Kidney (tissue), 22 donors: ENCODE measurements at places on chromosomes 3 and 15. TPM values are rescaled to one million over a fixed set of nuclear protein-coding genes. Genes with fewer than 3 reads are reported as not detected.

The MUC20 gene
- polyA plus RNA-seq, result 53.3 TPM

The CHRM5 gene
- not detected for polyA plus RNA-seq

The CCDC33 gene
- polyA plus RNA-seq, result not detected

The LRRC31 gene
- not detected for polyA plus RNA-seq

The SYNPR gene
- polyA plus RNA-seq, result not detected

The GOLGA6L10 gene
- polyA plus RNA-seq, result 0.45 TPM

The ATP13A5 gene
- not detected for polyA plus RNA-seq

The ERICH6 gene
- polyA plus RNA-seq, result not detected

The OXTR gene
- polyA plus RNA-seq, result 0.39 TPM

The CYP8B1 gene
- 4.3 TPM for polyA plus RNA-seq

The PTX3 gene
- 0.45 TPM for polyA plus RNA-seq

The SI gene
- polyA plus RNA-seq, result 0.11 TPM

The PPIP5K1 gene
- polyA plus RNA-seq, result 7.7 TPM

The HDGFL3 gene
- 13.9 TPM for polyA plus RNA-seq

The TEX9 gene
- polyA plus RNA-seq, result 9.4 TPM

The LMOD3 gene
- 0.28 TPM for polyA plus RNA-seq

The NR2F2 gene
- polyA plus RNA-seq, result 42.5 TPM

The ISLR gene
- polyA plus RNA-seq, result 18.8 TPM

The NCEH1 gene
- 6.7 TPM for polyA plus RNA-seq

The STX19 gene
- 0.47 TPM for polyA plus RNA-seq

The AADAC gene
- polyA plus RNA-seq, result not detected

The FAM107A gene
- polyA plus RNA-seq, result 52.5 TPM

The MFAP1 gene
- 28.1 TPM for polyA plus RNA-seq

The NEK10 gene
- 1.0 TPM for polyA plus RNA-seq

The USP8 gene
- 26.8 TPM for polyA plus RNA-seq

The SLC2A2 gene
- 31.0 TPM for polyA plus RNA-seq

The CERS3 gene
- not detected for polyA plus RNA-seq

The PLCH1 gene
- 1.6 TPM for polyA plus RNA-seq

The DENND4A gene
- 8.6 TPM for polyA plus RNA-seq

The RNF168 gene
- polyA plus RNA-seq, result 3.2 TPM

The STRA6 gene
- 31.9 TPM for polyA plus RNA-seq

The TNFAIP8L3 gene
- polyA plus RNA-seq, result 2.4 TPM

The VGLL3 gene
- polyA plus RNA-seq, result 0.30 TPM

The TGM5 gene
- not detected for polyA plus RNA-seq

The CPLX3 gene
- not detected for polyA plus RNA-seq

The MCTP2 gene
- 1.2 TPM for polyA plus RNA-seq

The SCAANT1 gene
- not detected for polyA plus RNA-seq

The PRR23B gene
- polyA plus RNA-seq, result not detected

The WDR93 gene
- polyA plus RNA-seq, result 1.2 TPM

The LRRIQ4 gene
- polyA plus RNA-seq, result not detected

The HYAL2 gene
- polyA plus RNA-seq, result 93.2 TPM

The ISG20 gene
- 7.3 TPM for polyA plus RNA-seq

The ROBO2 gene
- polyA plus RNA-seq, result 1.6 TPM

The CACNA2D2 gene
- polyA plus RNA-seq, result 6.0 TPM

The NAALADL2 gene
- 2.0 TPM for polyA plus RNA-seq

The SCG5 gene
- 1.6 TPM for polyA plus RNA-seq

The GADL1 gene
- 0.54 TPM for polyA plus RNA-seq

The KNL1 gene
- polyA plus RNA-seq, result 2.5 TPM

The MAP1A gene
- 2.7 TPM for polyA plus RNA-seq

The SHF gene
- 7.7 TPM for polyA plus RNA-seq

The SLC24A5 gene
- polyA plus RNA-seq, result not detected

The GPR62 gene
- 0.41 TPM for polyA plus RNA-seq

The AQP9 gene
- 0.30 TPM for polyA plus RNA-seq

The RCN2 gene
- polyA plus RNA-seq, result 44.5 TPM

The UBA7 gene
- polyA plus RNA-seq, result 29.8 TPM

The EXD1 gene
- polyA plus RNA-seq, result not detected

The NAA50 gene
- polyA plus RNA-seq, result 45.4 TPM
